ENCODE measurements at places on chromosomes 4 and X.

- DNase-seq: peak; percentile 90
Observed at GRCh38 chr4:11824566-11824965, 395.9 kb upstream of the HS3ST1 start.

DNA sequence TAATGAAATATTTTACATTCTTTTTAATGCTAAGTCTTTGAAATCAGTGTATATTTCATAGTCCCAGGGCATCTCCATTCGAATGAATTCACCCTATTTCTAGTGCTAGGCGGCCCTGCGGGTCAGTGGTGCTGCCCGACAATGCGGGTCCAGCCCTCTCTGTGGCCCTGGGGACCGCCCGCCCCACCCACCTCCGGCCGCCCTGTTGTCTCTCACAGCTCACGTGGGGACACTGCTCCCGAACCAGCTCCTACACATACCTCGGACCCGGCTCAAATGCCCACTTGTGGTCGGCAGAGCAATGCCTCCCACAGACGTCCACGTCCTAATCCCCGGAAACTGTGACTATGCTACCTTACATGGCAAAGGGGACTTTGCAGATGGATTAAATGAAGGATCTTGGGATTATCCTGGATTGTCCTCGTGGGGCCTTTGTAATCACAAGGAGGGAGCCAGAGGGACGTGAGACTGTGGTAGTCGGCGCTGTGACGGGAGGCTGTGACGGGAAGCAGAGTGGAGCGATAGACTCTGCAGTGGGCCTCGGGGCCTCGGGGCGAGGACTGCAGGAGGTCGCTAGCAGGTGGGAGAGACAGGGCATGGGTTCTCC, 92.3 kb upstream of the PSAPL1 start:
- DNase-seq: no peak

- DNase-seq: peak; percentile 46
Observed at GRCh38 chr4:81052119-81053068, 21.9 kb downstream of the BMP3 start.

DNA sequence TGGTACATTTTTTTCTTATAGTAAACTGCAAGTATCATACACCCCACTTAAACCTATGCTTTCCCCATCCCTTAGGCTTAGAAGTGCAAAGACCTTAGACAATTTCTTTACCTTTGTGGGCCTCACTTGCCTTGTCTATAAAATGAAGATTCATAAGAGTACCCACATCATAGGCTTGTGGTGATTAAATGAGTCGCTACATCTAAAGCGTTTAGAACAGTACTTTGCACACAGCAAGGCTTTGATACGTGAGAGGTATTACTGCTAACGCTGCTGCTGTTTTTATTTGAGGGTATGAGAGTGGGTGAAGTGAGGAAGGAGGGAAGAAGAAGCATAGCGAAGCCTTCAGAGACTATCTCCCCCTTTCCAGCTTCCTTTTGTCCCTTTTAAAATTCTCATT, 87.8 kb upstream of the RPS6KA3 start:
- DNase-seq: no peak

DNA sequence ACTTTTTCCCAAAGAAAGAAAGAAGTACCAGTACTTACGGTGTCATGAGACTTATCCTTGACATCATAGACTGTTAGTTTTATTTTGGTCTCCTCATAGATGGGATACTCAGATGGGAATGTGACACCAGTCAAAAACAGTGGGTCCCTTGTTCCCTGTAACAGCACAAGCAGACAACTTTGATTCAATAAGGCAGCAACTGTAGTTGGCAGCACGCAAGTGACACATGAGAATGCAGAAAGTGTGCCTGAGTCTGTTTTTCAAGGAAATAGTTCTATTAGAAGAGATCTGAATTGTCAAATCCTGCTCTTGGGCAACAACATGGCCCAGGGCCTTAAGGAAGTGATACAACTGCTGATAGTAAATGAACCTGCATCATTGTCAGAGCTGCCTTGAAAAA, 443.2 kb downstream of the INPP4B start:
- no peak for DNase-seq

DNA sequence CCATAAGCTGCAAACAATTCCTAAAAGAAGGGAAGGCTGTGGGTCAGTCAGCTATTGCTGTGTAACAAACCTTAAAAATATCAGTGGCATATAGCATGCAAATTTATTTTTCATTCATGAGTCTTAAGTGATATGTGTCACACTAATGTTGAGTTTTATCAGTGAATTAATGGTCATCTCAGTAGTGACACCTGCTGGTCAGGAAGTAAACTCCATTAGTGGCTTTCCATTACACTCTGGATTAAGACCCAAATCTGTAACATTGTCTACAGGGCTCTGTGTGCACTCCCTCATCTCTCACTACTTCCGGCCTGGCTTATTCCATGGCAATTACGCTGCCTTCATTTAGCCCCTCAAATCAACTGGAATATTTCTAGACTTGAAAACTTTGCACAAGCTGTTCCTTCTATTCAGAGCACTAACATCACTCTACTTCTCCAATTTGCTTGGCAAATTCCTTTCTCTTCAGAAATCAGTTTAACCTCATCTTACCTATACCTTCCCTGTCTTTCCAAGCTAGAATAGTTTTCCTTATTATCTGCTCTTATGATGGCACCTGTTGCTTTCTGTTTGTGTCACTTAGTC, 217.3 kb upstream of the TAPT1 start:
- DNase-seq: peak; percentile 43

DNA sequence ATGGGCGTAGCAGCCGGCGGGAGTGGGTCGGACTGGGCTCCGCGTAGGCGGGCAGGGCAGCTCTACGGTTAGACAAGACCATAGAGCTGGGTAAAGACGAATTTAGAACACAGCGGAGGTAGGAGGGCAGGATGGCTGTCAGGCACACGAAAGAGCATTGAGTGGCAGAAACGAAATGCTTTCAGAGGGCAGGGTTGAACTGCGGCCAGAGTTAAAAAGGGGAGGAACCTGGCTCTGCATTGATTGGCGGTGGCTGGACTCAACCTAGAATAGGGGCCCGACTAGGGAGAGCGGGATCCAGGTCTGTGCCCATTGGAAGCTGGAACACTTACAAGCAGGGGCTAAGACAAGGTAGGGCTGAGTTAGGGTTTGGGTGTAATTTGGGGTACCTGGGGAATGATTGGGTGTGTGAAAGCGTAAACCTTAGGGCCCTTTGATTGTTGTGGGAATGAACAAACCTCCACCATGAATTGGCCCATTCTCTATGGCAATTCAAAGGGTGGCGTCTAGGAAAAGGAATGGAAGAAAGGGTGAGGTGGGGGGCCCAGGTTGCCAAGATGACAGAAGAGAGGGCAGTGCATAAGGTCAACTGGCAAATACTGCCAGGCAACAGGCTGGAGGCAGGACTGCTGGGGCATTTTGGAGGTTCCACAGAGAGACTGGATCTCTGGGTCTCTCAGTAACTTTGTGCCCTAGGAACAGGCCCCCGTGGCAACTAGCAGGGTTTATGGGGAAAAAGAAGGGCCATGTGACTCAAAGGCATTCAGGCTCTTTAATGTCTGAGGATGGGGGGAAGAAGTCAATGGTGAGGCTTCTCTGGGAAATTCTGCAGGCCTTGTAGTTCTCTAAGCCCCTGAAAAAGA, 911 bp upstream of the ELK1 start:
- DNase-seq: no peak

DNA sequence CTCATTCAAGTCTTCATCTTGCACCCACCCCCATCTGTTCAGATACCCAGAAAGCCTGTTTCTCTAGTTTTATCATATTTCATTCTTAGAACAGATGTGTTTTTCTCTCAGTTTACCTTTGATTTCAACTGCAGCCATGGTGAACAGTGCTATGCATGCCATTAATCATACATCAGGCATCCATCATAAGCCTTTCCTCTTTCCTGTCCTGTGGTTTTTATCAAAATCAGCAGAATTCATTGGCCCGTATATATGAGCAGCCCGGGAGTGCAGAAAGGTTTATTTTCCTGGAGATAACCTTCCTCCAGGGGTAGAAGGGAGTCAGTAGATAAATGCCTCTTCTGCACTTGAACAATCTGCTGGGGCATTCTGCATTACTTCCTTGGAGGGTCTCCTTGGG, 65.7 kb downstream of the IL21 start:
- DNase-seq: no peak
